Cerebellum (tissue), 4 donors: ENCODE measurements at places on chromosomes 6 and 20. TPM values are rescaled to one million over a fixed set of nuclear protein-coding genes. Genes with fewer than 3 reads are reported as not detected.

DNA sequence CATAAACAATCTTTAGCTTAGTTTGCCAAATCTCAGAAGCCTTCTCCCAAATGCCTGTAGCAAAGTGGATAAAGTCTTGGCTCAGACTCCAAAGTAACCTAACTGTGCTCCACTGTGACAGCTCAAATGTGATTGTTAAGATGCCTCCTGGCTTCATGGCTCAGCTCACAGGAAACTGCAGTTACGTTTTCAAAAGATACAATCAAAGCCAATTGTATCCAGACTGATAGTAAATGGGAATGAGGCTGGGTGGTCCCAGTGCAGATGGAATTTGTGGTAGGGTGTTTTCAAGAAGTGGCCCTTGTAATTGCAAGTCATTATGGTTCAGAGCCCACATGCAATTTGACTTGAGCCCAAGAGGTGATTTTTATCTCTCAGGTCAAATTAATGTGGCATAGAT lies 151.2 kb upstream of the TAB2 start:
- no peak for DNase-seq

GRCh38 chr20:9261781-9262180 lies 192.9 kb downstream of the PLCB4 start:
- no peak for DNase-seq

DNA sequence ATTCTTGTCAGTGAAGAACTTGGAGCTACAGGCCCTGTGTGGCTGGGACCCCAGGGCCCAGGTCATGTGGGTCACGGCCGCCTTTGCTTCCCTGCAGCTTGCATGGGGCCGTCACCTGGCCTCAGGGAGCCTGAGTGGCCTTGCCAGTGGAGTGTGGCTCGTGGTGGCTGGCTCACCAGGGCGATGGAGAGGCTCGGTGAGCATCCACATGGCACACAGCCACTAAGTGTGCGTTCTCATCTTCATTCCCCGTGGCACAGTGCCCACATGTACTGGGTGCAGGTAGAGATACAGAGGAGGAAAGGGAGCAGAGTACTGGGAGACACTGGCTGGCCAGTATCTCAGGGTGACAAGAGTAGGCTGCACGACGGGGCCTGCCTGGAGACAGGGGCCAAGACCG lies 21.5 kb downstream of the MANBAL start:
- DNase-seq, result no peak

- no peak for DNase-seq
Observed at GRCh38 chr6:7895125-7895423, 15.5 kb downstream of the TXNDC5 start.

DNA sequence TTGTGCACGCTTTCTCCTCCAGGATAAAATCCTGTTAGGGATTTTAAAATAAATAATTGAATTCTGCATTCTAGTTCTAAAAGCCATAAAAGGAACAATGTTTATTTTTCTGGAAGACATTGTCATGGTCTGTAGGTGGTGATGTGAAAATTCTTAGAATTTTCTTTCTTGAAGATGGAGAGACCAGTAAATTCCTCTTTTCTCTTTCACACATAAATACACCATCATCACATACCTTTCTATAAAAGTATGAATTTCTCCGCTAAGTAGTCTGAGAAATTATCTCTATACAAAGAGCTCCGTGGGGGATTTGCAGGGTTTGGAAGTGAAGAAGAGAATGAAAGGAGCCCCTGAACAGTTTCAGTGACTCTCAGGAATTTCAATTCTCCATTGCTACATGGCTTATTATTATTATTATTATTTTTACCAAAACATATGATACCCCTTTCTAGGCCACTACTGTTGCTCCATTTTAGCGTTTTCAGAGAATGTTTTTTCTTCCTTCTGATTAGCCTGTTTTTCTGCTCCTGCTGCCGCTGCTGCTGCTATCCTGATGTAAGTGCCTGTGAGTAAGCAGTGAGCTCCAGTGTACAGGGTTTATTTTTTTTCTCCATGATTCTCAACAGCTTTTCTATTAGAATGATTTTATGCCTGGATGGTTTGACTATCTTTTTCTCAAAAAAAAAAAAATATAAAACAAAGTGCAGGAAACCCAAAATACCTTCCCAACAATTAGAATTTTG lies 145.8 kb downstream of the SAMD5 start:
- DNase-seq, result no peak

- DNase-seq, result peak; percentile 50
Observed at GRCh38 chr20:51014797-51015722, 7.8 kb downstream of the KCNG1 start.

- DNase-seq, result no peak
Observed at GRCh38 chr6:49866485-49866943, at the start of gene CRISP1. TSS of gene CRISP1 (minus strand) at chr6:49866535. CDS start at chr6:49857400, 9,135 bp downstream.

Gene PDE7B
- 4.1 TPM for total RNA-seq

Gene PKHD1
- total RNA-seq, result 0.18 TPM

Gene C20orf202
- total RNA-seq, result 0.18 TPM

Gene KHDC1L
- not detected for total RNA-seq
